ENCODE measurements at places on chromosomes 4 and X.

DNA sequence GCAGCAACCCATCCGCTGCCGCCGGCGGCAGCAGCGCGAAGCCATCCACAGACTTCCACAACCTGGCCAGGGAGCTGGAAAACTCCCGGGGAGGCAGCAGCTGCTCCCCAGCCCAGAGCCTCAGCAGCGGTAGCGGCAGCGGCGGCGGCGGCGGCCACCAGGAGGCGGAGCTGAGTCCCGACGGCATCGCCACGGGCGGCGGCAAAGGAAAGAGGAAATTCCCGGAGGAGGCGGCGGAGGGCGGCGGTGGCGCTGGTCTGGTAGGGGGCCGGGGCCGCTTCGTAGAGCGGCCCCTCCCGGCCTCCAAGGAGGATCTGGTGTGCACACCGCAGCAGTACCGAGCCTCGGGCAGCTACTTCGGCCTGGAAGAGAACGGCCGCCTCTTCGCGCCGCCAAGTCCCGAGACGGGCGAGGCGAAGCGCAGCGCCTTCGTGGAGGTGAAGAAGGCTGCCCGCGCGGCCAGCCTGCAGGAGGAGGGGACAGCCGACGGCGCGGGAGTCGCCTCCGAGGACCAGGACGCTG, 4.9 kb downstream of the PRDM8 start:
- DNase-seq = peak; percentile 74

DNA sequence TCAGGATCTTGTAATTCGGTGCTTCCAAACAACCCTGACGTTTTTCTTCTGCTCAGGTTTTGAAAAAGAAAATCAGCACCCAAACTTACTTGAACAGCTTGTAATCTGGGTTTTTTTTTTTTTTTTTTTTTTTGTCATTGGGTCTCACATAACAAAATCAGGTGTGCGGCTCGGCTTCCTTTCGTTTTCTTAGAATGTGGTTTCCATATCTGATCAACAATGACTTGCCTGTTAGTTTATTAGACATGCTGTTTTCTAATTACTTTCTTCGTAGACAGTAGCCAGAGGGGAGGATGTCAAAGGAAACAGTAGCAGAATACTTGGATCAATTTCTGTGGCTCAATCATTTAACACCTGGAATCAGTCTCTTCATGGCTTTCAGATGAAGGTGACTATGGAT, 890 bp upstream of the FREM3 start:
- DNase-seq = peak; percentile 30

- DNase-seq = no peak
These were observed 57.1 kb downstream of the REELD1 start for GRCh38 chr4:146271466-146271865.

GRCh38 chrX:13357925-13358324, 38.1 kb upstream of the ATXN3L start:
- DNase-seq = no peak

DNA sequence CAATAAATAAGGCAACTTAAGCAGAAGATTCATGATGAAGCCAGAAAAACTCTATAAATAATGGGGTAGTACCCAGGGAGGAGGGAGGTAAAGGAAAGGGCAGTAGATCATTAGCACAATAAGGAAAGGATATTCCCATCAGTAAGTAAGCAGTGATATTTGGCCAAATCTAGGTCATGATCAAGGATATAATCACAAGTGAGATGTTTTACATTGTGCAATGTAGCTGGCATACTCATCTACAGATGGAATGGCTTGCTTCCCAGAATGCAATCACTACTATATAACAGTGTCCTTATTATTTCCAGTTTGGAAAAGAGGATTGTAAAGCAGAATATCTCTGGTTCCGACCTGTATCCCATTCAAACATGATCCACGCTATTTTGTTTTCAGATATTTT, 483.4 kb downstream of the RPA4 start:
- DNase-seq = no peak

DNA sequence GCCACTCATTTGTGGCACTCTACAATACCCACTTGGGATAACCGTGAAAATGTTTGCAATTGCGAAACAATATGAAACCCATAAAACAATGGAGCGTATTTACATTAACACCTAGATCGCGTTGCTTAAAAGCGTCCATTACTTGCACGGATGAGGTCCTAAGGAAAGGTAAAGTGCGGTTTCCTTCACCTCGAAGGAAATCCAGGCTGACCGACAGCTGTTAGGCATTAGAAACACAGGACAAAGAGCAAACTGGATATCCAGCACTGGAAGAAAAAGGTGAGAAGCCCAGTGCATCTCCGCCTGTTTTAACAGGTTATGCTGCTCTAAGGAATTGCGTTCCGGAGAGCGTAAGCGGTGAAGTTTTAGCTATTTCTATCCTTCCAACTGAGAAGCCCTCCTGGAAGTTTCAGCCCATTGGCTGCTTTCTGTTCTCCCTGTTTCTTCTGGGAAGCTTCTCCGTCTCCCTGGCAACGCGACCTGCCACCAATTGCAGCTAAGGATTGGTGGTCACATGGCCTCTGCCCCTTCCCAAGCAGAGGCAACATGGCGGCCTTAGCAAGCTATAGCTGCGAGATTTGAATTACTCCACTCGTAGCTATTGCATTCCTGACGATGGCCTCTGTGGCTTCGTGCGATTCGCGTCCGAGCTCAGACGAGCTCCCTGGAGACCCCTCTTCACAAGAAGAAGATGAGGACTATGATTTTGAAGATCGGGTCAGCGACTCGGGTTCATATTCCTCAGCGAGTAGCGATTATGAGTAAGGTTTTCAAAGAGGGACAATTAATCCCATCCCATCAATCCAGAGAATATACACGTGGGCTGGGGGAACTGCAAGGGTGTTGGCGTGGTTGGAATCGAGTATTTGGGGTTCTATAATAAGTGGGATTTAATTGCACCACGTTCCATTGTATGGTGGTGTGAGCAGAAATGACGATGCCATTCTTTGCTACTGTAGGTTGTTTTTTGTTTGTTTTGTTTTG, at the start of gene INTU:
TSS of gene INTU (plus strand) at position 538 of the 984 bp plus-strand sequence. CDS start at position 616, 78 bp downstream.
- peak; percentile 15 for DNase-seq

DNA sequence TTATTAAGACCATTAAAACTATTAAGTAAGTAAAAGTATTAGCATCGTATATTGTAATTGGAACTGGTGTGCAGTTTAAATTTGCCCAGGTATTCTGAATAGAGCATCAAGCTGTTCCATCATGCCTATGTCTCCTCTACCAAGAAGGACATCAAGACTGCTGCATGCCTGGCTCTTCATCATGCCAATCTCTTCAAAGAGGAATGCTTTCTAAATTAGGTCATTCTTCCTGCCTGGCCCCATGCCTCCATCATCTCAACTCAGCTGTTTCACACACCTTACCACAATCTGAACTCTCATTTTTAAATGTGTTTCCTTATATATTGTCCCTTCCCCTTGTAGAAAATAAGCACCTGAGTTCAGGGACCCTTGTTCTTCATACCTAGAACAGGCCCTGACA, 270.5 kb upstream of the PPARGC1A start:
- no peak for DNase-seq

DNA sequence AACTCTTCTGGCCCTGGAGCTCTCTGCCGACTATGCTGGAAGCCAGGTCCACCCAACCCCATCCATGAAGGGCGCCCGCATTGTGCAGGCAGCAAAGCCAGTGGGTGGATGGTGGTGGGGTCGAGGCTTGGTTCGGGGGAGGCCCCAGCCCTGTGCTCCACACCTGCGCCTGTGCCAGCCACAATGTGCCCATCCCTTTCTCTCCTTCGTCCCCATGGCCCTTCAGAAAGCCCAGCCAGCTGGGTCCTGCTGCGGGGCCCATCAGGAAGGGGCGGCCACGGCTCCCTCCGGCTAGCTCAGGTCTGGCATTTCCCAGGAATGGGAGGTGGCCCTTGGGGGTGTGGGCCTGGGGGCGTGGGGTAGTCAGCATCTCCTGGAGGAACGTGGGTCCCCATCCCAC, 91.6 kb downstream of the HMX1 start:
- no peak for DNase-seq

DNA sequence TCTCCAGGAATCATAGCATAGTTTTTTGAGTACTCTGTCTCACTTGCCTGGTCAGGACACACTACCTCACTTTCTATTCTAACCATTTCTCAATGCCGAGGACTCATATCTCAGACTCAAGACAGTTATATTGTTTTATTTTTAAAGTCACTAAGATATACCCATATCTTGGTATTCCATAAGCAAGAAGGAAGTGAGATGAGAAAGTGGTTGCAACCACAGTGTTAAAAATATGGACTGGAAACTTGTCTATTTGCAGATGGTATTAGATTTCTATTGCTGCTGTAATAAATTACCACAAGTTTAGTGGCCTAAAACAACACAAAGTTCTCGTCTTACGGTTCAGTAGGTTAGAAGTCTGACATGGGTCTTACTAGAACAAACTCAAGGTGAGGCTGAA, 344.8 kb upstream of the MAGEB2 start:
- DNase-seq = no peak

GRCh38 chr4:656436-657337, 17.4 kb downstream of the ATP5ME start:
- no peak for DNase-seq

GRCh38 chrX:1686642-1687041, 71.8 kb downstream of the ASMT start:
- DNase-seq = no peak

GRCh38 chr4:39841894-39842293, 135.8 kb downstream of the PDS5A start:
- DNase-seq = no peak

GRCh38 chr4:73730292-73730691, 10.1 kb upstream of the CXCL8 start:
- no peak for DNase-seq

DNA sequence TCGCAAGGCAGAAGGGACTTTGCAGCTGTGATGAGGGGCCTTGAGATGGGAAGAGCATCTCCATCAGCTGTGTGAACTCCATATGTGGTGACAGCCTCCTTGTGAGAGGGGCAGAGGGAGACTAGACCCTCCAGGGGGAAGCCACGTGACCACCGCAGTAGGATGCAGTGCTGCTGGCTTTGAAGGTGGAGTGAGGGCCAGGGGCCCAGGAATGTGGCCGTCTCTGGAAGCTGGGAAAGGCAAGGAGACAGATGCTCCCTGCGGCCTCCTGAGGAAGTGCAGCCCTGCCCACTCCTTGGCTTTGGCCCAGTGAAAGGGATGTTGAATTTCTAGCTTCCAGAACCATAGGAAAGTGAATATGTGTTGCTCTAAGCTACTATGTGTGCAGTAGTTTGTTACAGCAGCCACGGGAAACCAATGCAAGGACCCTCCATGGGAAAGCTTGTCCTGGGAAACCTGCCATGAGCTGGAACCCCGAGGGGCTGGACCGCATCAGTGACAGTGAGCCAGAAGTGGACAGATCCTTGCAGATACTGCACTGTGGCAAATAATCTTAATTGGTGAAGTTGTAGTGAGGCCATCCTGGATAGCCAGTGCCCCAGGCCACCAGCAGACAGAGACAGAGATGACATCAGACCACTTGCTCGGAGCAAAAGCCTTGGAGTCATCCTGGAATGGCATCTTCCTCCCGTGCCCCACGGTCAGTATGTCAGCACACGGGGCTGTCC, 35.4 kb upstream of the SORCS2 start:
- DNase-seq = no peak

DNA sequence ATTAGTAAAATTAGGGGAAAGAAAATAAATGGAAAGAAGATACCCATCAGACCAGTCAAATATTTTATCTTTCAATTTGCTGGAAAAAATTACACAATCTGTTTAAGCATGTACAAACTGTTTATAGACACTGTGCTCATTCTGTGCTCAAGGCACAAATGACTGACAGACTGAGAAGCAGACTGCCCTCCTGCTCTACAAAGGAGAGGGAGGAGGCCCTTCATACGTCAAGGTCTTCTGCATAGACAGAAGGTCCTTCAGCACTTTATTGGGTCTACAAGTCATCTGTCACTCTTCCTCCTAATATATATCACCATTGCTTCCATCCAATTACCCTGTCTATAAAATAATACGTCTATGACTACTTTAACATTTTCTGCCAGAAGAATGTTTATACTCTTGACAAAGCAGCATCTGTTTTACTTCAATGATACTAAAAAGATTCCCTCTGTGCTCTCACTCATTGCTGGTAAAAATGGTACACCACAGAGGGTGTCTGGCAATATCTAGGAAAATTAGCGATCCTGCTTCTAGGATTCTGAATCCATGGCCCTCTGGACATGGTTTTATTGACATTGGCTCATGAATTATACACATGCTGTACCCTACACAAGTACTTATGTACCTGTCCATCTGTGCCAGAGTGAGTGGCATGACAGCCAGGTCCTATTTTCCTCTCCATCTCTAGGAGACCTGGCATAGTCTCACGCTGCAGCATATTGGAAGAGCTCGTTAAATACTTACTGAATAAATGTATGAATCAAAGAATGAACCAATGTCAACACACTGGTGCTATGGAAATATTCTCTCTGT, 11.3 kb downstream of the SLC10A6 start:
- no peak for DNase-seq

- DNase-seq = no peak
These were observed 47.2 kb downstream of the STARD8 start for GRCh38 chrX:68694435-68695205.

DNA sequence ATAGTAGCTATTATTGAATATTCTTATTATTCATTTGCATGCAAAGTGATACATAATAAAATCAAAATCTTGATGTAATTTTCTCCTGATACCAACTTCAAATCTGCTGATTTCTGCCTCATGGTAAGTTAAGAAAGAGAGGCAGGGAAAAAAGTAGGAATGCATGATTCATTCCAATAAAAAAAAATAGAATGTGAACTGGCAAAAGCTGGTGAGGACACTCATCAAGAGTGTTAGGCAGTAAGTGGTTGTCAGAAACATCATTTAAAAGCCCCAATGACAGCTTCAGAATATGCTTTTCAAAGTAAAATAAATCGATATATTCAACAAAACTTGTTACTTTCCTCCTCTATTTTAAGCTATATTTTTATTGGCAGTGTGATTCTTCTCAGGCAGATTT, 979.1 kb downstream of the TECRL start:
- DNase-seq = no peak

DNA sequence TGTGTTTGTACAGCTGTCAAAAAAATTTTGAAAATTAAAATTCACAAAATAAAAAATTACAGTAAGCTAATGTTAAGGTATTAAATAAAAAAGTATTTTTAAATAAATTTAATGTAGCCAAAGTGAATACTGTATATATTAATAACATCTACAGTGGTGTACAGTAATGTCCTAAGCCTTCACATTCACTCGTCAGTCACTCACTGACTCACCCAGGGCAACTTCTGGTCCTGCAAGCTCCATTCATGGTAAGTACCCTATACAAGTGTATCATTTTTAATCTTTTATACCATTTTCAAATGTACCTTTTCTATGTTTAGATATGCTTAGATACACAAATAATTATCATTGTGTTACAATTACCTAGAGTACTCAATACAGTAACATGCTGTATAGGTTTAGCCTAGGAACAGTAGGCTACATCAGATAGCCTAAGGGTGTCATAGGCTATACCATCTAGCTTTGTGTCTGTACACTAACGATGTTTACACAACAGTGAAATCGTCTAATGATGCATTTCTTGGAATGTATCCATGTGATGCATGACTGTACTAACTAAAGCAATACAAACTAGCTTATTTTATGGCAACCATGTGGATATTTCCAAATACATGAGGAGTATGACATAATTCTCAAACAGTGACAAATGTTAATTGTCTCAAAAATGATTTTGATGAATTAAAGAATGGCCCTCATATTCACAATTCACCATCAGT, 13.7 kb downstream of the DDX60 start:
- no peak for DNase-seq

- DNase-seq = no peak
These were observed 1.0 kb upstream of the USP27X start for GRCh38 chrX:49878128-49878833.

GRCh38 chrX:2632533-2633504, 58.3 kb upstream of the CD99 start:
- DNase-seq = peak; percentile 24
